ENCODE measurements at places on chromosomes 12 and 14.
A peak's percentile ranks its signal among the peaks of the same experiment; 100 is the strongest.

- peak overlapping the region; percentile 88 for H3K4me3 ChIP-seq
- H3K27ac ChIP-seq = peak overlapping the region; percentile 51
- no peak for DNase-seq
- H3K36me3 ChIP-seq = peaks cover 19% of the 10 kb centered on the region
- H3K4me1 ChIP-seq = peaks cover 46% of the 10 kb centered on the region
These were observed 845 bp upstream of the AGAP2 start for GRCh38 chr12:57739387-57739786.

GRCh38 chr12:10612984-10613348, 443 bp downstream of the MAGOHB start:
- H3K4me1 ChIP-seq = peaks cover 35% of the 10 kb centered on the region
- peaks cover 17% of the 10 kb centered on the region for H3K36me3 ChIP-seq
- no peaks in the 10 kb centered on the region for H3K27me3 ChIP-seq
- DNase-seq = no peak

GRCh38 chr12:116123451-116124258, 153.8 kb downstream of the MED13L start:
- peaks cover 25% of the 10 kb centered on the region for H3K4me1 ChIP-seq
- no peaks in the 10 kb centered on the region for H3K27me3 ChIP-seq
- no peak for DNase-seq
- no peak overlapping the region for H3K4me3 ChIP-seq
- H3K36me3 ChIP-seq = peaks cover 5% of the 10 kb centered on the region
- H3K27ac ChIP-seq = no peak overlapping the region

DNA sequence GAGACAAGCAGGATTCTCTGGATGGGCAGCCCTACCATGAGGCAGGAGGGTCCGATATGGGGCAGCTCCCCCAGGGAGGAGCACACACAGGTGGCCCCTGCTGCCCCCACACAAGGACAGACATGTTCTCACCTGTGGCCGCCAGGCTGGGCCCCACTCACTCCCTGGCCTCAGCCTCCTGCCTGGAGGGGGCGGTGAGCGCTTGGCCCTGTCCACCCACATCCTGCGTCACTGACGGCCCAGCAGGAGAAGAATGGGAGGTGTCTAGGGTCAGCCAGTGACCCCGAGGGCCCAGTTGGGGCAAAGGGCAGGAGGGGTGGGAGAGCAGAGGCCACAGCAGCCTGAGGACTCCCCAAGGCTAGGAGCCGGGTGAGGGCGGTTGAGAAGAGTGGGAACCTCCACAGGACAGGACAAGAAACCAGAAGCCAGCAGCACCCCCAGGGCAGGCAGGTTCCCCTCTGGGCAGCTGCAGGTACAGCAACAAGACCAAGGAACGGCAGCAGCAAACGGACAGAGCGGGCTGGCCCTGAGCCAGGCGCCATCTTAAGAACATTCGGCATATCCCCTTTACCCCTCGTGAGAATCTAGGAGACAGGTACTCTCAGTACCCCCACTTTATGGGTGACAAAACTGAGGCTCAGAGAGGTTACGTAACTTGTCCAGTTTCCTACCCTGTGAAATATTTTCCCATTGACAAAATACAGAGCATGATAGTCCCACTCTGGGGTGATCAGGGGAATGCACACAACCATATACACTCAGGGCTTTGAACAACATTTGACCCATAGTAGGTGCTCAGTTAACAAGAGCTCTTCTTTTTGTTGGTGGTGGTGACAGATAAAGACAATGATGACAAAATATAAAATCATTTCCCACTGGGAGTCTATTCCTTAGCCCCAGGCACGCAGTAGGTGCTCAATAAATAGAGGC, 74.3 kb downstream of the NCOR2 start:
- no peak overlapping the region for H3K27ac ChIP-seq
- H3K4me3 ChIP-seq = no peak overlapping the region
- peaks cover 15% of the 10 kb centered on the region for H3K4me1 ChIP-seq
- no peaks in the 10 kb centered on the region for H3K27me3 ChIP-seq
- no peak for DNase-seq

DNA sequence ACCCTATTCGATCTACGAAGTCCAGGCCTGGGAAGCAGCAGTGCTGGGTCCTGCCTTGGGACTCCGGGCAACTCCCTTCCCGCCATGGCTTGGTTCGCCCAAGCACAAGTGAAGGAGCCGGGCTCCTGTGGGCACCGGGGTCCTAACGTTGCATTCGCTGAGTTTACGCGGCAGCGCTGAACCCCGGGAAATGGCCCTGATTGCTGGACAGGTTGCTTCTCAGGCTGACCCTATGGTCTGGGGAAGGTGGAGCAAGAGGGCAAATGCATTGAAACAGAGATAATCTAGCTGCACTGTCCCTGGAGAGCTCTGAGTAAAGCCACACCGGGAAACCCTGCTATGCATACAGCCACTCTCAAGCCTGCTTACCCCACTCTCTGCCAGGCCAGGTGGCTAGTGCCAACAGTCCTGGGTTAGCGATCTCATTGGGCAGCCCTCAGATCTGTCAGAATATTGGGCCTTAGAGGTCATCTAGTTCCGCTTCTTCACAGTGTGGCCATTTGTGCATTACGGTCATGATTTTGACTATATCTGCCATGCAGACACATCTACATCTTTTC, 11.3 kb downstream of the SYNE3 start:
- H3K4me1 ChIP-seq = peaks cover 53% of the 10 kb centered on the region
- no peak overlapping the region for H3K4me3 ChIP-seq
- DNase-seq = no peak
- peak overlapping the region; percentile 45 for H3K27ac ChIP-seq

GRCh38 chr14:78631551-78631950, 461.4 kb downstream of the NRXN3 start:
- H3K27ac ChIP-seq = no peak overlapping the region
- H3K4me3 ChIP-seq = no peak overlapping the region
- H3K27me3 ChIP-seq = peaks cover 2% of the 10 kb centered on the region
- no peaks in the 10 kb centered on the region for H3K36me3 ChIP-seq
- no peaks in the 10 kb centered on the region for H3K4me1 ChIP-seq
- DNase-seq = no peak

All from activated naive CD8-positive, alpha-beta T cell treated with anti-CD3 and anti-CD28 coated beads, Interleukin-2, amount 10 ng/mL, durations not matched to agents 7 days and 5 days (primary cell).